ENCODE measurements at places on chromosomes 16 and 17. TPM values are rescaled to one million over a fixed set of nuclear protein-coding genes. Genes with fewer than 3 reads are reported as not detected.

The ZNF785 gene
- polyA plus RNA-seq: 4.5 TPM

The SLFN11 gene
- 7.8 TPM for polyA plus RNA-seq

The GPRC5C gene
- 35.3 TPM for polyA plus RNA-seq

The SRL gene
- 218 TPM for polyA plus RNA-seq

The ATP2A3 gene
- polyA plus RNA-seq: 5.1 TPM

The NETO2 gene
- polyA plus RNA-seq: 1.0 TPM

The TBC1D3B gene
- polyA plus RNA-seq: 0.76 TPM
